Stimulated activated CD4-positive, alpha-beta T cell treated with anti-CD3 and anti-CD28 coated beads, Interleukin-2, amount 100 ng/mL, for 48 hours (primary cell): ENCODE measurements at places on chromosomes 11 and 22.

DNA sequence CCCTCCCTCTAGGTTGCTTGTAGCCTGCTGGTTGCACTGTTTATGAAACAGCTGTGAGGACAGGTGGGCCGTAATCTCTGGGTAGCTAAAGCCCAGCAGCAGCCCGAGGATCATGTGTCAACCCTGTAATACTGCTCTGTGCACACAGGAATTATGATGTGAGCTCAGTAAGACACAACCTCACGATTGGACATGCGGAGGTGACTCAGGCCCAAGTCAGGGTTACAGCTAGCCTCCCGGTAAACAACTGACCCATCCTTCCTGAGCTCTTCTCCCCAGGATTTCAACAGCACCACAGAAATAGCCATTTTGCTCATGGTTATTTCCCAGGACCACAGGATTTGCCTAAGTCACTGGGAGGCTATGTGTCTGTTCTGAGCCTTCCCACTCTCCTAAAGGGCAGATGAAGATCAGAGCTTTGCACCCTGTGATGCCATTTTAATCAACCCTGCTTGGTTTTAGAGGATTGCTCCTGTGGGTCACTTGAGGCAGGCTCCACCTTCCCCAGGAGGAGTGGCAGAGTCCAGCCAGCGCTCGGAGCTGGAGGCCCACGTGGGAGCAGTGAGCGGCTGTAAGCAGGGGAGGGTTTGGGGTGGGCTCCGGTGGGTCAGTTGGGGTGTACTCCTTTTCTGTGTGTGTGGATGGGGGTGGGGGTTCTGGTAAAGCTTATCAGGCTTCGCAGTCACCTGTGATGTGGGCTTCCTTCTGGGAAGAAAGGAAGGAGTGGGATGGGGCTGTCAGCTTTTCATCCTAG is at the start of gene AMPD3:
TSS of gene AMPD3 (plus strand) at position 387 of the 754 bp plus-strand sequence. CDS start 6,256 bp downstream, outside the sequence.
- DNase-seq: peak; percentile 34

GRCh38 chr22:20578707-20579106 is 71.3 kb downstream of the MED15 start:
- DNase-seq: no peak

GRCh38 chr11:27295928-27296327 is 67.1 kb downstream of the CCDC34 start:
- DNase-seq: no peak

DNA sequence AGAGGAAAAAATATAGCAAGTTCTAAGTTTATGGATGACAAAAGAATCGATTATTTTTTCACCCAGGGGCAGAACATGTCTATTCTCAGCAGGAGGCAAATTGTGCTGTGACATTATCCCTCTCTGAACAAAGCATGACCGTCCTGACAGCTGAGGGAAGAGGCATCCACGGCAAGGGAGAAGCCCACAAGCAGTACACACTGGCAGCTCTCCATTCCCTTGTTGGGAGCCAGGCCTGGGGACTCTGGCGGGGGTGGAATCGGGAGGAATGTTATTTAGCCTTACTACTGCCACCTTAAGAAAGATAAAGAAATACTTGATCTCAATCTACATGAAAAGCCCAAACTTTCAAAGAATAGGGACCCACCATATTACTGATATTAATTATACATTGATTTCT is 3.4 kb downstream of the KIRREL3 start:
- no peak for DNase-seq

- no peak for DNase-seq
Measured at GRCh38 chr11:122850076-122850631, 11.9 kb downstream of the CRTAM start.

GRCh38 chr22:44088976-44089570 is 65.0 kb downstream of the PARVB start:
- no peak for DNase-seq
